GM12891 (cell line): ENCODE measurements at places on chromosomes 4 and X.

- DNase-seq: no peak
These were observed 482 bp downstream of the FAM9C start for GRCh38 chrX:13043938-13044337.

DNA sequence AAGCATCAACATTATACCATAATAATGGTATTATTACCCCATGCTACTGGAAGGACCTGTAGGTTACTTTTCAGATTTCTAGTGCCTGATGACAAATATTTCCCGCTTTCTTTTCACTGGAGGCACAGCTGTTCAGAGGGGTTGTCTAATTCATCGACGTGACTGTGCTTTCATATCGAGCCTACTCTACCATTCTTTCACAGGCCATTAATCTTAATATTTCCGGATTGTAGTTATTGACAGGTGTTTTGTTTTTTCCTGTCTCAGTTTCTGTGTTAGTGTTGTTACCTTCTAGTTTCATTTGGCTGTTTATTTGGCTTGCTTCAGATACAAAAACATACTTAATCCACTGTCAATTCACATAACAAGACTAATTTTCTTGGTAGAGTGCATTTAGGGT, 330.9 kb downstream of the SPOCK3 start:
- no peak for DNase-seq

DNA sequence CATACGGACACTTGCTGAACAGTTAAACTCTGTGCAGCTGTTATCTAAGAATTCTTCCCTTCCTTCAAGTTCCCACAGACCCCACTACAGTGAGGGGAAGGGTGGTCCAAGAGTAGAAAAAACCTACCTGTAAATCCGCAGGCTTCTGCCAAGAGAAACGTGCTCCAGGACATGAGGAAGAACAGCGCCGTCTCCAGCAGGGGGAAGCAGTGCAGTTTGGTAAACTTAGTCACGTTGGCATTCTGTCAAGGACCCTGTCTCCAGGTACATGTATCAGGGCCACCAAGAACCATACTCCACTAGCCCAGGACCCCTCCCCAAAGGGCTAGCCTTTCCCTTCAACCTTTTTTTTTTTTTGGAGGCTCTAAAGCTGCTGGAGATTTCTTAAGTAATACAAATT, 79.9 kb downstream of the CHST7 start:
- no peak for DNase-seq

DNA sequence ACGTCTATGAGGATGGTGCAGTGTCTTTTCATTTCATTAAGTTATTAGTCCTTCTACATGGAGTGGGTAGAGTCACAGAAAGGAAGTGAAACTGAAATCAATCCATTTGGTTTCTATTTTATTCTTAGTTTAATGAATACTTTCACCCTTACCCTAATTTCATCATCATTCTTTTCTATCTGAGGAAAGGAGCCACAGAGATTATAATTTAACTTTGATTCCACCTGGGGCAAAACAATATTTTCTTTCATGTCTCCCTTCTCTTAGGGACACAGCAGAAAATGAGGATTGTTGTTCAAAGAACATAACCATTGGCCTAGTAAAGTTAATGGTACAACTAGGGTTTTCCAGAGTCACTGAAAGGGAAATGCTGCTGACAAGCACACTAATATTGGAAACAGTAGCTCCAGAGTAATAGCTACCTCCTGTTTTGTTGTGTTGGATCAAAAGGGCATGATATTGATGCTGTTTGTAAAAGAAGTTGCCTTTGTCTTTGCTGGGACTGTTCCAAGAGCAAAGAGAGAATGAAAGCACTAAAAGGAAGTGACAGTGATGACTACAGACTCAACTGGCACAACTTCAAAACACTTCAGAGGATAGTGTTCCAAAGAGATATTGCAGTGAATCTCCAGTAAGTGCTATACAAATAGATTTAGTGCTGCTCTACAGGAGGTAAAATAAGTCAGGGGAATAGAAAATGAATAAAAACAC, 247.1 kb upstream of the PITX2 start:
- DNase-seq: no peak

GRCh38 chr4:145278341-145279121, 98.1 kb upstream of the OTUD4 start:
- no peak for DNase-seq
